Activated T-cell treated with anti-CD3 and anti-CD28 coated beads for 48 hours (primary cell): ENCODE measurements at places on chromosomes 5 and 9.

DNA sequence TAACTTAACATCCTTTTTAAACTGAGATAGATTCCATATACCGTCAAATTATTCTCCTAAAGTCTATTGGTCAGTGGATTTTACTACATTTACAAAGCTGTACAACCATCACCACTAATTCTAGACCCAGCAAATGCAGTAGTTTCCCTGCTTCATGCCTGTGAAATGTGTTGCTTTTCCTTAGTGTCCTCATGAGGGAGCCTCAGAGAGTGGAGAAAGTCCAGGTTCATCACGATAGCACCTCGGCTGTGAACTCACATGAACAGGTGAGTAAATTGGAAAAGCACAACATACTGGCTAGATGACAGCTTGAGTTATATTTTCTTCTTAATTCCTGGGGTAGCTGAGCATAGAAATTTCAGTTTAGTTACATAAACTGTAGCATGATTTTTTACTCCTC is 653.7 kb downstream of the MTRR start:
- no peak for DNase-seq

DNA sequence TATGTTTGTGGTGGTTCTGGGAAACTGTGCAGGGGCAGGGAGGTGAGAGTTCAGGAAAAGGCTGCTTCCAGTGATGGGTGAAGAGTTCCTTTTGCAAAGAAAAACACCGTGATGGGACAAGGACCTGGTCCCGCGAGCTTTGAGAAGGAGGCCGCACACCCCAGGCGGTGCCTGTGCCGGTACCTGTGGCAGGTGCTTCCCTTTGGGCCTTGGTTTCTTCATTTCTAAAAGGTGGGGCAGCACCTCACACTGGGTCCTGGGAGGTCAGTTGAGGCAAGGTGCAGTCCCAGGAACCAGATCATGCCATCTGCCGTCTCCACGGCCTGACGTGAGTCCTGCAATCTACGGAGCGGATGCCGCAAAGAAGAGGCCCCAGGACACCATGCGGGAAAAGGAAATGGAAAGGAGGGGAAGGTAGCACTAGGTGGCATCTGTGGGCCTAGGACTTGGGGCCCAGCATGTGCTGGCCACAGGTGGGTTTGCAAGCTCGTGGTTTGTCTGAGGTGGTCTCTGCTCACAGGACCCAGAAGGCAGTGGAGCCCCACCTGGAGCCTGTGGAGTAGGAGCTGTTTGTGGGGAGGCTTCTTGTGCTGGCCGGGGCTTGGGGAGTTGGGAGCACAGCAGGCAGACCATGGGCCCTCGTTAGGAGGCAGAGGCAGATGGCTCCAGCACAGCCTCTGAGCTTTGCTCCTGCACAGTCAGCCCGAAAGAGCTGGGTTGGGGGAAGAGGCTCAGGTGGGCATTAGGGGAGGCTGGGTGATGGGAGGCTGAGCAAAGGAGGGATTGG is 131.6 kb downstream of the CACNA1B start:
- no peak for DNase-seq

- no peak for DNase-seq
Observed at GRCh38 chr5:116530276-116530675, 44.3 kb downstream of the SEMA6A start.

DNA sequence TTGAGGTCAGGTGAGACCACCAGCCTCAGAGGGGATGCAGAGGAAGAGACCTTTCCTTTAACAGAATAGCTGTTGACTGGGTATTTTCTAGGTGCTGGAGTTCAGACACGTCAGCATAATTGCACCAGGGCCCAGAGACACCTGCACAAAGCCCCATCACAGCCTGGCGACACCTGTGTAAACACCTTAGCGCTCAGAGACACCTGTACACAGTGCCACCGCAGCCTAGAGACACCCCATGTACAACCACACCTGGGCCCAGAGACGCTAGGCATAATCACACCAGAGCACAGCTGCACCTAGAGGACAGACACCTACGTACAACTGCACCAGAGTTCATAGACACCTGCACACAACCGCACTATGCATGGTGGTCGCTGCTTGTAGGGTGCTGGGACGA is 1.0 kb downstream of the TRIP13 start:
- no peak for DNase-seq

- no peak for DNase-seq
Observed at GRCh38 chr9:14062586-14063221, 251.2 kb downstream of the NFIB start.
